ENCODE measurements at places on chromosomes 16 and 17.
A peak's percentile ranks its signal among the peaks of the same experiment; 100 is the strongest.

DNA sequence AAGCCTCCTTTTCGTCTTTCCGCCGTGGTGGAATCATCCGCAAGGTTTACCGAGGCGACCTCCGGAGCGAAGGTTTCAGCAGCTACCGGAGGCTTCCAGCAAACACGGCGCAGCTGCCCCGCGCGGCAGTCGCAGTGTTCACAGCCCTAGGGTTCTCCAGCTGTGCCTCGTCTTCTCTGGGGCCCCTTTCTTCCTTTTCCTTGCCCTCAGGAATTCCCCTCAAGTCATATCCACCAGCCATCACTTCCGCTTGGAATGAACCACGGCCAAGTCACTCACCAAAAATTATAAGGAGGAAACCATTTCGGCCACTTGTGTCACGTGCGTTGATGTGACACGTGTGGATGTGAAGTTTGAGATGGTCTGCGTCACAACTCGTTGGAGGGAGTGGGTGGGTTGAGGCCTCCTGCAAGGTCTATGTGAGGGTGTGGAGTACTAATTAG is 636 bp upstream of the ERN1 start:
- no peak for DNase-seq

- DNase-seq: no peak
These were observed 5.1 kb upstream of the HEXIM1 start for GRCh38 chr17:45143094-45143670.

GRCh38 chr16:67460168-67460567 is 20.8 kb downstream of the ATP6V0D1 start:
- no peak for DNase-seq

GRCh38 chr17:56447171-56447570 is 146.3 kb upstream of the NOG start:
- DNase-seq: no peak

DNA sequence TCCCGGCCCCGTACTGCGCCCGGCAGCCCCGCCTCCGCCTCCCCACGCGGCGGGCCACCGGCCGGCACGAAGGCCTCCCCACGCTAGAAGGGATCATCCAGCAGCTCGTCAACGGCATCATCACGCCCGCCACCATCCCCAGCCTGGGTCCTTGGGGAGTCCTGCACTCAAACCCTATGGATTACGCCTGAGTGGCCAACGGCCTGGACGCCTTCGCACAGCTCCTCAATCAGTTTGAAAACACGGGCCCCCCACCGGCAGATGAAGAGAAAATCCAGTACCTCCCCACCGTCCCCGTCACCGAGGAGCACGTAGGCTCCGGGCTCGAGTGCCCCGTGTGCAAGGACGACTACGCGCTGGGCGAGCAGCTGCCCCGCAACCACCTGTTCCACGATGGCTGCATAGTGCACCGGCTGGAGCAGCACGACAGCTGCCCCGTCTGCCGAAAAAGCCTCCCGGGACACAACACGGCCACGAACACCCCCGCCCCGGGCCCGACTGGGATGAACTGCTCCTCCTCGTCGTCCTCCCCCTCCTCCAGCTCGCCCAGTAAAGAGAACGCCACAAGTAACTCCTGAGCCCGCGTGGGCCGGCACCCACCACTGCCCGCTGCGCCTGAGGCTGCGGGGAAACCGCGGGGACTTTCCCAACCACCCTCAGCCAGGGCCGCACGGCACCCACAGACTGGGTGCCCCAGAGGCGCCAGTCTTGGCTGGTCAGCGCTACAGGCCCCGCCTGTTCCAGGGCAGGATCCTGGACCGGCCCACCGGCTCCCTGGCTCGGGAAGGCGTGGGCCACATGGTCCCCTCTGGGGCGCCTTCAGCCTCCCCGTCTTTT is 39.0 kb upstream of the AKAP1 start:
- DNase-seq: no peak

GRCh38 chr16:16120382-16121184 is 102.7 kb downstream of the ABCC6 start:
- no peak for DNase-seq

- DNase-seq: no peak
These were observed 835.3 kb upstream of the EEF2KMT start for GRCh38 chr16:5932906-5933305.

DNA sequence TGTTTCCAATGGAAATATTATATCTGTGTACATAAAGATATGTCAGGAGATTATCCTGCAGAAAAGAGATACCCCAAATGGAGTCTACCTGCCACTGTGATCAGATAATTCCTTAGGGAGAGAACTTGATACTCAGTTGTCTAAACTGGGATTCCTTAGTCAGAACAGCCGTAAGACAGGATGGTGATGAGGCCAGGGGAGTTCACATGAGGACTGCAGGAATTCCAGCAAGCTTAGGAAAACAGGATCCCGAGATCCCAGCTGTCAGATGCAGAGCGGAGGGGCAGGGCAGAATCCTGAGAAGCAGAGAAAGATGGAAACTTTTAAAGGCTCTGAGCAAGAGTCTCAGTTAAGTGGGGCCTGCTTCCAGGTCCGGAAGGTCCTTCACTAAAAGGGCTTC is 4.7 kb downstream of the KRABD2 start:
- no peak for DNase-seq

- DNase-seq: no peak
These were observed 12.4 kb upstream of the KATNB1 start for GRCh38 chr16:57723170-57723569.

GRCh38 chr17:41695134-41695661 is 6.5 kb downstream of the EIF1 start:
- no peak for DNase-seq

DNA sequence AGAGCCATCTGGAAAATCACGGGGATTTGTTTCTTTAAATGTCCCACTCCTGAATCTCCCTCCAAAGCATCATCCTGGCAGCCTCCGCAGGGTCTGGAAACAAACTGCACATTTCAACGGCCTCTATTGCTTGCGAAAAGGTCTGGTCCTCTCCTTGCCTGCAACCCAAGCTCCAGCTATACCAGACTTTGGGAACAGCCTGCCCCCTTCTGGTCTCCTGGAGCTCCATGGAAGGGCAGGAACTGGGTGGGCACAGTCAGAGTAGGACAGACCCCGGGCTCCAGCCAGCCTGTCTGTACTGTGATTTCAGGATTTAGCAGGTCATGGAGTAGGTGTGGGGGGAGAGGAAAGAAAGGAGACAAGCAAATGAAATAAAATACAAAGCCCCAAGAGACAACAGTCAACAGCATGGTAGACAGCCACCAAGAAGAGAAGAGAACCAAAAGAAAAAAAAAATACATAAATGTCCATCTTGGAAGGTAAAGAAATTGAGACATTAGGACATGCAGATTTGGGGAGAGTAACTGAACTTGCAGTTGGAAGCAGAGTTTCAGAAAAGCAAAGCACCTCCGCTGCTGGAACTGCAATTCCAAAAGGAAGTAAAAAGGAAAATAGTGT is 2.7 kb downstream of the XYLT1 start:
- no peak for DNase-seq

- no peak for DNase-seq
These were observed 19.9 kb downstream of the CFAP20 start for GRCh38 chr16:58109330-58109729.

GRCh38 chr17:72077326-72077960 is 43.4 kb upstream of the SOX9 start:
- no peak for DNase-seq

- DNase-seq: peak; percentile 60
These were observed 49.4 kb upstream of the GSE1 start for GRCh38 chr16:85563515-85564276.

- peak; percentile 19 for DNase-seq
These were observed 365.2 kb downstream of the C16orf95 start for GRCh38 chr16:86951831-86952598.

- no peak for DNase-seq
These were observed 46.3 kb upstream of the ARHGAP44 start for GRCh38 chr17:12743046-12743445.

GRCh38 chr16:4803898-4804762 is 1.7 kb upstream of the ROGDI start:
- DNase-seq: no peak

- no peak for DNase-seq
These were observed 36.6 kb downstream of the IQCK start for GRCh38 chr16:19754644-19755036.

GRCh38 chr17:60514500-60514899 is 11.5 kb downstream of the APPBP2 start:
- DNase-seq: no peak

GRCh38 chr16:59543641-59544040 is 809.5 kb upstream of the GOT2 start:
- DNase-seq: no peak

GRCh38 chr17:76079535-76079955 is 563 bp downstream of the ZACN start:
- DNase-seq: no peak

DNA sequence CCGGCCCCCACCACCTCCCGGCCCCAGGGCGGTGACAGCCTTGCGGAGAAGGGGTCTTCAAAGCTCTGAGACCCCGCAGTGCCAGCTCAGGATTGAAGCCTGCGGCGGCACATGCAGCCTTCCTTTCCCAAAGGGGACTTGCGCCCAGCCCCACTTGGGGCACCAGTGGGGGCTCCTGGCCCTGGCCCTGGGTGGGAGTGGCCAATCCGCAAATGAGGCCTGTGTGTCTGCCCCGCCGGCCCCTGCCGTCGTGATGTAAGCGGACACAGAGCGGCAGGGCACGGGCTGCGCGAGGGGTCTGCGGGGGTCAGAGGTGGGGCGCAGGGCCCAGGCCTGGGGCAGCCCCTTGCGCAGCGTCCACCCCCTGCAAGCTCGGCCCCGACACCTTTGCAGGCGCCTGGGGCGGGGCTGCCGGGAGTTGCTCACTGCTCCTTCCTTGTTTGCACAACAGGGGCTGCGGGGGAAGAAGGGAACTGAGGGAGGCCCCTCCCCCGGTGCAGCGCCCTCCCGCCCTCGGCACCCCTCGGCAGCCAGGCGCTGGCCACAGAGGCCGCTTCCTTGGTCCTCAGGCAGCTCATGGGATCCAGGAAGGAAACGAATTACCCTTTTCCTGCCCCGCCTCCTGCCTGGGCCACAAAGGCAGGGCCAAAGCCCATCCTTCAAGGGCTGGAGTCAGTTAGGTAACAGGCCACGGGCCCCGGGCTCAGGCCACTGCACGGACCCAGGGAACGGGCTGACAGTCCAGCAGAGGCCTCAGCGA is 2.9 kb downstream of the SLC16A3 start:
- DNase-seq: no peak

DNA sequence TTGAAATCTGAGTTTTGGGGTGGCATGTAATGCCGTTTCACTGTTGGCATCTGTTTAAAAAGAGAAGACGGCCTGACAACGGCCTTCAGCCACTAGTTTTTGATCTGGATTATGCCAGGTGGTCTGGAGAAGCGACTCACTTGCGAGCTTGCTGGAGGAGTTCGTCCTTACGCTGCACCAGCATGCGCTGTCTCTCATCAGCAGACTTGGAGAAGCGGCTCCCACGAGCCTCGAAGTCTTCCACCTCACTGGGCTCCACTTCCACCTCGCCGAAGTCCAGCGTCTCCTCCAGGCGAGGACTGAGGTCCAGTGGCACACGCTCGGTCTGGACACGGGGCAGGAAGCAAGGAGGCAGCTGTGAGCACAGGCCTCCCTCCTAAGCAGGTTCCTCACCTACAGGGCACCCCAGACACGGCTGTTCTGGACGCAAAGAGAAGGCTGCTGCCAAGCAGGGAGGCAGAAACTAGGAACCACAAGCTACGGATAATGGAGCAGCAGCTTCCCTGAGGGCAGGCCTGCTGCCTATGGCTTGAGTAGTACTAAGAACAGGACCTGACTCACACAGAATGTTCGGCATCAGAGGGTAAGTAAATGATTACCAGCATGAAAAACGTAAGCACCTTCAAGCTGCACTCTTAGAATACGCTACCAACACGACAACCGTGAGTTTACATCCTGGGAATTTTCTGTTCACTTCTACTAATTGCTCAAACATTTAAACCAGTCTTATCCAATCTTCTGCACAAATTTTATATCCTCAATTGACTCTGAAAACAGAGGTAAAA is 61.4 kb downstream of the AMFR start:
- no peak for DNase-seq

DNA sequence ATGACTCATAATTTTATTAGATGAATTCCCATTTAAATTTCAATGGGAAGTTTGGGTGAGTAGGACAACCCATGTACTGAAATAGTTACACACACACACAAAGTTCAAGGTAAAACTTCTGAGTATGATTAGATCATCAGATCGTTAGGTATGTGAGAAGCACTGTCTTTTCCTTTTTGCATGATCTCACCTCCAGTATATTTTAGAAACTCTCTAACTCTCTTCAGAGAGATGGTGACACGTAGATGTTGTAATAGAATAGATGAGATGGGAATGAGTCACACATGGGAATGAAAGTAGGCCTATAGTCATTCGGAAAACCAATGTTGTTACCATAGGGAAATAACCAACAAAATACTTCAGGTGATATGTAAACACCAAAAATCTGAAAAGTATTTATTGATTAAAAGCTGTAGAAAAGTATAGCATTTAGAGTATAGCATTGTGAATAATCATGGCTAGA is 22.2 kb downstream of the KRT23 start:
- peak; percentile 100 for DNase-seq
